ENCODE measurements at places on chromosomes 6 and 20. TPM values are rescaled to one million over a fixed set of nuclear protein-coding genes. Genes with fewer than 3 reads are reported as not detected.

- DNase-seq, result no peak
These were observed 213.9 kb downstream of the KCNQ5 start for GRCh38 chr6:72835749-72836148.

GRCh38 chr6:44342052-44342451 is 398 bp upstream of the SPATS1 start:
- no peak for DNase-seq

- DNase-seq, result no peak
These were observed 76.1 kb downstream of the SULF2 start for GRCh38 chr20:47708953-47709833.

DNA sequence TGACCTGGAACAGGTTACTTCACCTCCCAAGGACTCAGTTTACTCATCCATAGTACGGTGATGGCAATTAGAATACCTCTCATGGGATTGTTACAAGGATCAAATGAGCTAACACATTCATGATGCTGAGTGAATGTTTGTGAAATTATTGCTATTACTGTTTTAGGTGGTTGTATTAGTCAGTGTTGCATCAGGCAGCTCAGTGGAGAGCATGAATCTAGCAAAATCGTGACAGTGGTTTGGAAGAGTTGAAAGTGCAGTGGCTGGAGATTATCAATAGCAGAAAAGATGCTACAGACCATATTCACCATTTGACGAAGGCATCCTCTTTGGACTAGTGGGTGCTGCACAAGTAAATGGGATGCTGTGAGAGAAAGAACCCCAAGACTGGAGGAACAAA is 50.4 kb upstream of the CTNNBL1 start:
- DNase-seq, result no peak

DNA sequence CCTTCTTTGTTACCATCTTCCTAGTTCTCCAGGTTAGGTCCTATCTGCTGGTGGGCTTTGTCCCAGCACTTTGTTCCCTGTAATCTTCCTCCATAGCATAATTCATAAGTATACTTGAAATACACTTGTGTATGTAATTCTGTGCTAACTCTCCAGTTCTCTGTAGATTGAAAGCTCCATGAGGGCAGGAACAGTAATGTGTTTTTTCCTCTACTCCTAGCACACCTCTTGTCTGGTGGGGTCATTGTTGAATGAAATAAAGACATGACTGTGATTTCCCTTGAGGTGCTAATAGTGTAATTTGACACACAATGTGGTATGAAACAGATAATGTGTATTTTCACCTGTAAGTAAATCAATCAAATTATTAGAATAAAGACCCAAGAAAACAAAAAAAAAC is 30.0 kb downstream of the MAP3K4 start:
- DNase-seq, result no peak

JPH2 gene
- total RNA-seq, result 0.17 TPM

DNA sequence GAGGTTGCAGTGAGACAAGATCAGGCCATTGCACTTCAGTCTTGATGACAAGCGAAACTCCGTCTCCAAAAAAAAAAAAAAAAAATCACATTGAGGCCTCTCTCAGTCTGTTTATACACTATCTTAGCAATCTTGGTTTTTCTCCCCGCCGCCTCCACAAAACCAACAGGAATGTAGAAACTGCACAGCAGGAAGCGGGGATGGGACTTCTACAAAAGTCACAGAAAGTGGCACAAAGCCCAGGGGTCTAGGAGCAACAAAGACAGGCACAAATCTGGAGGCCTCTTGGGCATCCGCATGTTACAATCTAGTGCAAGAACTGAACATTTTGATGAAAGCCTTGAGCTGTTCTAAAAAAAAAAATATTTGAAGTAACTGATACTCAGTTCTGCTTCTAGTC is 48.6 kb downstream of the KDM1B start:
- no peak for DNase-seq

DNA sequence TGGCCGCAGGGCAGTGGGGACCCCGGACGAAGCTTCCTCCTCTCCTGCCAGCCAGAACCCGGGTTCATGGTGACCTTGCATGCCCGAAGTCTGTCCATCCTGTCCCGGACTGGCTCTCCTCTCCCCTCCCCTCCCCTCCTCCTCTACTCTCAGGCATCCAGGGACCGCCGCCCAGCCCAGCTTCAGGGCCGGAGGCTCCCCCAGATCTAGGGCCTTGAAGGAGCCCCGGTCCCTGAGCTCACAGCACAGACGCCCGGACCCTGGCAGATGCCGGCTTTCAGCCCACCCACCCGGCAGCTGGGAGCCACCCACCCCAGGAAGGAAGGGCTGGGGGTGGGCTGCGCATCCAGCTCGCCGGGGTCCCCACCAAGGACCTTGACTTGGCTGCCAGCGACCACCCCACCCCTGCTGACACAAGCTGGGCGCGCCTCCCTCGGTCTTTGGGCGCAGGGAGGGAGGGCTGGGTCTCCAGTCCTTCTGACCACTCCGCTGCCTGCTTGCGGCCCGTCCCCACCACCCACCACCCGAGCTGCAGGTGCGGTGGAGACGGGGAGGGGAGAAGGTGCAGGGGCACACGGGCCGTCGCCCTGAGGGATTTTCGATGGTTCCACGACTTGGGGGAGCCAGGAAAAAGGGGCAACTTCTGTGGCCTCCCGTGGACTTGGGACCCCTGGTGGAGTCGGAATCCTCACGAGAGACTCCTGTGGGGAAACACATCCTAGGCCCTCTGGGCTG is 5.8 kb upstream of the ABHD16B start:
- DNase-seq, result no peak

DNA sequence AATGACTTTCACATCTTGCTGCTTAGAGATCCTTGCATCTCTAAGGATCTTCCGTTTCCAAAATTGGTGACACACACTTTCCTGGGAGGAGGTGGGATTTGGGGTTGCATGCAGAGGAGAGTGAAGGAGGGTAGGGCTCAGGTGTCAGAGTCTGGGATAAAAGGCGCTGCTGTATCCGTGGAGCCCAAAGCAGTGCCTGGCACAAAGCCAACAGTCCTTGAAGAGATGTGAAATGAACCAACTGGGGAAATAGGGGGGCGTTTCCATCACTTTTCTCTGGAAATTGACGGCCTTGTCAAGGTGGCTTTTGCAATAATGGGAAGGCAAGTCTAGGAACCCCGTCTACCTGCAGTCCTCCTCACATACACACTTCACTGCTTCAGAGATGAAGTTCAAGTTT is 59.5 kb upstream of the NELFCD start:
- DNase-seq, result no peak

- DNase-seq, result no peak
These were observed 40.0 kb downstream of the RRBP1 start for GRCh38 chr20:17641993-17642392.

RAET1L gene
- total RNA-seq, result not detected

DNA sequence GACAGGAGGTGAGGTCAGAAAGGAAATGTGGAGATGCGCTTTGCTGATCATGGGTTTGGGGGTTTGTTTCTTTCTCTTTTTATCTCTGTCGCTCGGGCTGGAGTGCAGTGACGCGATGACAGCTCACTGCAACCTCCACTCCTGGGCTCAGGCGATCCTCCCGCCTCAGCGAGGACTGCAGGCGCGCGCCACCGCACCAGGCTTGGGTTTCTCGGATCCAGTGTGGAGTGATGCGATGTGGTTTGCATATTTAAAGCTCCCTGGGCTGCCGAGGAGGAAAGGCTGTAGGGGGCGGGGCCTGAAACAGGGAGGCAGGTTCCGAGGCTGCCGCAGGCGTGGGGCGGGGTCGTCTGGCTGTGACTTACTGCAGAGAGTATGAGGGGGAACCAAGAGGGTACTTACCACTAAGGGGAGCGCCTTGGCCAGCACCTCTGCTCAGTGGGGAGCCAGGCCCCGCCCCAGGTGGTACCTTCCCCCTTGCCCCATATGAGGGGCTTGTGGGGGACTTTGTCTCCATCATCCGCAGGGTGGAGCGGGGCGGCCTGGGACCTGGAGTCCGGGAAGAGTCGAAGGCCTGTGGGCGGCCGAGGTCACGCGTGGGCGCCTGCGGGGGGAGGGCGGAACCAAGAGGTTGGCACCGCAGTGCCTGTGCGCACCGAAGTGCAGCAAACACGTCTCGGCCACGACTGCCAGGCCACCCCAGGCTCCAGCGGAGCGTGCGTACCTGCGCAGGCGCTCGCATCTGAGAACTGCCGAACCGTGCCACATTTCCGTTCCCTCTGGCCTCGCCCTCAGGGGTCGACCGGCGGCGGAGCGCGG is 12.7 kb upstream of the BAK1 start:
- no peak for DNase-seq

KIAA0408 gene
- not detected for total RNA-seq

DNA sequence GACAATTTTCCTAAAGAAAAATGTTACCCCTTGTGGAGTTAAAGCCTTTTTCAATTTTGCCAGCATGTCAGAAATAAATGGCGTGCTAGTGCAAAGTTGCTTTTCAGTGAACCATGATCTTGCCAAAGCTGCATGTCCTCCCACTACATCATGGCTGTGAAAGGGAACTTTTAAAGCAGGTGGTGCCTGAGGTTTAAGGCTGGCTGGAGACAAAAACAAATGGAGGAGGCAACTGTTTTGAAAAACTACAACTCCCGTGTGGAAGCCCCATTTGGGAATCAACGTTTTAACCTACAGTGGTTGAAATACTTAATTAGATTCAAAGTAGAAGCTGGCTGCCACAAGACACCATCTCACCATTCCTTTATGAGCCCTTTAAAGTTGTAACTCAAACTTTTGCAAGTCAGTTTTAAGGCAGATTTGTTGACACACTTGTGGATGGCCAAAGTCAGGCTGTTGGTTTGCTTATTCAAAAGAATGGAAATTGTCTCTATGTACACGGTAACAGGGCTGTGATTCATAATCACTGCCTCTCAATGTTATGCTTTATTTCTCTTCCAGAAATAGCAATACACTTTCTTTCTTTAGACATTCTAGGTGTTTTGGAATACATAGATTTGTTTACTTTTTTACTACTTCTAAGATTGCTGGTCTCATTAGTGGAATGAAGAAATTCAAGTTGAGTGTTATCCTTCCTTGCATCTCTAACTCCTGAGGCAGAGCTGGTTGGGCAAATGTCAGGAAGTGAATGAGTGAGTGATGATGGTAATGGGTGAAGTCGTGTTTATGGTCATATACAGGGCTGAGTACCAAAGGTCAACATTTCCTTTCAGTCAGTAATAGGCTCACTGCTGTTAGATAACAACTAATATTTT is 196.4 kb upstream of the GMDS start:
- no peak for DNase-seq

GRCh38 chr6:100296810-100297544 is 167.7 kb downstream of the SIM1 start:
- DNase-seq, result peak; percentile 91

GRCh38 chr6:147017153-147017552 is 187.1 kb upstream of the STXBP5 start:
- DNase-seq, result no peak

DNA sequence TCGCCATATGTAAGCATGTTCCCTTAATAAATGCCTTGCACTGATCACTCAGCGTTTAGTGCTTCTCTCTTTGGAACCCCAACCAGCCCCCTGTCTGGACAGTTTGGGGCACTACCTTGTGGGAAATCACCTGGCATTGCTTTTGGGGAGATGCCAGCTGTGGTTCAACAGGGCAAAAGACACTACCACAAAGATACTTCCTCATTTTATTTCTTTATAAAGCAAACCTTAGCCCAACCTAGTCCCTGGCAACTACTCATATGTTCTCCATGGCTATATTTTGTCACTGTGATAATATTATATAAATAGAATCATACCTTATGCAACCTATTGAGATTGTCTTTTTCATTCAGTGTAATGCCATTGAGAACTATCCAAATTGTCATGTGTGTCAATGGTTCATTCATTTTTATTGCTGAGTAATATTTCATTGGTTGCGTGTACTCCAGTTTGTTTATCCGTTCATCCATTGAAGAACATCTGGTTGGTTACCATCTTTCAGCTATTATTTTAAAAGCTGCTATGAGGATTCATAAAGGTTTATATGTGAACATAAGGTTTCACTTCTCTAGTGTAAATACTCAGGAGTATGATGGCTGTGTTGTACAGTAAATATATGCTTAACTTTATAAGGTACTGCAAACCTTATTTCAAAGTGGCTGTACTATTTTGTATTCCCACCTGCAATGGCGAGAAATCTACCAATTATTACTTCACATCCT is 114.8 kb downstream of the MOXD1 start:
- no peak for DNase-seq

GRCh38 chr20:36572701-36573102 is 695 bp upstream of the TGIF2 start:
- peak; percentile 32 for DNase-seq

GRCh38 chr20:1764136-1765033 is 106.8 kb upstream of the SIRPG start:
- DNase-seq, result peak; percentile 89

DNA sequence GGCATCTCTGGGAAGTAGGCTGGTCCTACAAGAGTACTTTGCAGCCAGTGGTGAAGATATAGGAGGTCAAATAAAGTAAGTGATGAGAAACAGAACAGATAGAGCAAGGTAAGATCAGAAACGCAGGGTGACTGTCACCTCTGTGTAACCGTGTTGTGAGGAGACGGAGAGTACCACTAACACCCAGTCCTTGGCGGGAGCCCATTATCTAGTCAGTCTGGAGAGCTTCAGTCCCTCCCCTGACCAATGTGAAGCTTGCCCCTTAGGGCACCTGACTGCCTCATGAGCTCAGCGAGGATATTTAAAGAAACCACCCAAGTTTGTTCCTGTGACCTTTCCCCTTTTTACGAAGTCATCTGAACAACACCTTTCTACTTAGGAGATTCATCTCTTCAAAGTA is 110.0 kb downstream of the SAMD5 start:
- no peak for DNase-seq

DNA sequence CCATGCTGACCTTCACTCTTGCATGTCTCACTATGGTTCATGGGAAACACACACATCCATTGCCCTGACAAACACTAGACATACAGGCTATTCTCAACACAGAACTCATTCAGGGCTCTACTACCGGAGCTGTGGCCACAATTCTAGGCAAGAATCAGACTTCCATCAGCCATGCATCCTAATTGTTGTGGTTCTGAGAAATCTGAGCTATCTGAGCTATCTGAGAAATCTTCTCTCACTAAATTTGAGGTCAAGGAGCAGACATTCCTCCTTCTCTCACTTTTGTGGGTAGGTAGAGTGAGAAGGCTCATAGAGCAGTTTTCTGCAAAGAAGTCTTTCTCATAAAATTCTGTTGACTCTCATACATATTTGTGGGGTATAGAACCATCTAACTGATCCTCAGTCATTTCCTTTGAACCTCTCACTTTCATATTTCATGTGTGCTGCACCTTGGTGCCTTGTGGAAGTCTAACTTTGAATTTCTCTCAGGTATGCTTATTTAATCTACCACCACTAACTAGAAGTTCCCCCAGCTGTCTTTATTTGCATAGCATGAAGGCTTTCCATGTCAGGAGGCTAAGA is 43.6 kb downstream of the ADGRF1 start:
- DNase-seq, result no peak

SOX18 gene
- 123 TPM for total RNA-seq

XKR7 gene
- not detected for total RNA-seq

FOXC1 gene
- total RNA-seq, result 12.1 TPM

PROKR2 gene
- total RNA-seq, result not detected
